Stimulated activated CD8-positive, alpha-beta memory T cell treated with anti-CD3 and anti-CD28 coated beads, Interleukin-4, amount 100 ng/mL, for 4 hours (primary cell): ENCODE measurements at places on chromosomes 5 and 9.

DNA sequence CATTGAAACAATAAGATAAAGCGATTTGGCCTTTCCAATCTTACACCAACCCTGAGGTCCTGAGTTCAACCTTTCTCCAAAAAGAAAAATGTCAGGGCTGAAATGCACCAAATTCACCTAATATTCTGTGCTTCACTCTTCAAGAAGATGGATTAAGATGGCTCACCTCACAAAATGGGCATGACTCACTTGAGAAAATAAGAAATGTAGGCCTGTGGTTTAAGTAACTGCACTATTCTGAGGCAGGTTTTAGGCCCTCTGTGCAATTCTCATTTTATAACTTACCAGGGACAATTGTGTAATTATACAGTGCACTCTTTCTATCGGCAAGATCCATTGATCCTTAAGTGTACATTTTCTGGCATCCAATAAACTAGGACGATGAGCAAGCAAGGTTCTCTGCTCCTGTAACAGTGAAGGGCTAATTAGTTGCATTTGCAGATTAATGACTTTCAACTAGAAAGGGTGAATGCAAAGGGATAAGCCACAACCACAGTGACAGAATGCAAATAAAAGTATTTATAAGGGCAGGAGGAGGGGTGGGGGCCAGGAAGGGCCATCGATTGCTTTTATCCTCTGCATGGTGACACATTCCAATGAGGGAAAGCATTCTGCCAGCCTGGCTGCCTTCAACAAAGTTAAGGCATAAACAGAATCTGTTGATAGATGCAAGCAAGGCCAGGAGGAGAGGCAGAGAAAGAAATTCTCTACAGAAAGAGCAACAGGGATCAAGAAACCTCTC, 214.5 kb downstream of the CAAP1 start:
- DNase-seq: no peak

- no peak for DNase-seq
These were observed 55.9 kb upstream of the ERCC6L2 start for GRCh38 chr9:95819636-95820035.

GRCh38 chr9:114034196-114034595, 43.9 kb downstream of the AMBP start:
- DNase-seq: no peak

DNA sequence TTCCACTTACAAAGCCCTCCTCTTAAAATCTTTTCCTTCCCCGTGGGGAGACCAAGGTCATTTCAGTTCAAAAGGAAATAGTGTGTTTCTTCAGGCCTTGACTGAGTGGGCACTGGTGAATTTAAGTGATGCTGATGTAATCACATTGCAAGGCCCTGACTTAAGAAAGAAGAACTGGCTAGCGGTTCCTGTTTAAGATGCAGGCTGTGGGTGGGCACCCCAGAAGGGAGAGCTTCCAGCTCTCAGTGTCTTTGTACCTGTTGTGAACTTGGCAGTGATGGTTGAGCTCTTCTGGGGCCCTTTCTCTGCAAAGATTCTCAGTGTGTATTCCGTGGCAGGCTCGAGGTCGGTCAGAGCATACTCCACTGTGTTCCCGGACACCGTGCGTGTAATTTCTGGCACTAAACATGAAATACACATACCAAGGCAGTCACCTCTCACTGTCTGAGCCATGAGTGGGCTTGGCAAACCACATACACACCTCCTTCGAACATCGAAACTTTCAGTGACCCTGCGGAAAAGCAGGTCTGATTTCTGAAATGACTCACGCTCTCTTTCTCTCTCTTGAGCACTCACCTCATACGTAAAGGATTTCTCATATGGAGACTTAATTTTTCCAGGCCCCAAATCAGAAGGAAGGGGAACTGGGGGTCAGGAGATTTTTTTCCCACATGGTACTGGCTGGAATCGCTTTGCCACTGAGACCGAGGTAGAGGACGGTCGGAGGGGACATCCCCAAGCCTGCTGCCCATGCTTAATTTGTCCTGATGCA, 81.9 kb downstream of the TNC start:
- DNase-seq: no peak

GRCh38 chr5:126594748-126595485, at the start of gene ALDH7A1:
Gene ALDH7A1 (minus strand): TSS chr5:126595219. CDS start chr5:126595198, 21 bp downstream.
- no peak for DNase-seq

GRCh38 chr5:42837601-42838000, 25.9 kb upstream of the SELENOP start:
- no peak for DNase-seq

- no peak for DNase-seq
These were observed 4.4 kb downstream of the GPR107 start for GRCh38 chr9:130058154-130058553.

GRCh38 chr5:61732369-61732768, 400.3 kb downstream of the ZSWIM6 start:
- DNase-seq: no peak

GRCh38 chr5:151569132-151570046, 21.7 kb downstream of the FAT2 start:
- DNase-seq: no peak

DNA sequence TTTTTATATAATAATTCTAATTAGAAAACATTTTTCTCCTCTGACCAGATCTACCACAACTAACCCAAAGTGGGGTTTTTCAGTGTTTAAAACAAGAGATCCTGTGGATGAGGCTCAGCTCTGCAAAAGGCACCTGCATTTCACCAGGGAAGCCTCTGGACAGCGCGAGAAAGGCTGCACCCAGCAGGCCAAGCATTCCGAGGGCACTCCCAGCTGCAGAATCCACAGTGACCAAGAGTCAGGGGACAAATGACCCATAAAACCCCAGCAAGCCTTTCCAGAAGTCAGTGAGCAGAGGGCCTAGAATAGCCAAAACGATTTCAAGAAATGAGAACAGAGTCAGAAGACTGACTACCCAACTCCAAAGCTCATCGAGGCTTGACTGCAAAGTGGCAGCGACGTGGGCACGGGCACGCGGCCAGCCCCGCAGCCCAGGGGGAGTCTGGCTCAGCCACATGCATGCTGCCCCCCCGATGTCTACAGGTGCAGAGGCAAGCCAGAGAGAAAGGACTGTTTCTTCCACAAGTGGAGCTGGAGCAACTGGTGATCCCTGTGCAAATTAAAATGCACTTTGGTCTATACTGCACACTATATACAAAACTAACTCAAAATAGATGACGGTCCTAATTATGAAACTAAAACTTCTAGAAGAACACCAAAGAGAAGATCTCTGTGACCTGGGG, 26.2 kb downstream of the TPPP start:
- DNase-seq: no peak

DNA sequence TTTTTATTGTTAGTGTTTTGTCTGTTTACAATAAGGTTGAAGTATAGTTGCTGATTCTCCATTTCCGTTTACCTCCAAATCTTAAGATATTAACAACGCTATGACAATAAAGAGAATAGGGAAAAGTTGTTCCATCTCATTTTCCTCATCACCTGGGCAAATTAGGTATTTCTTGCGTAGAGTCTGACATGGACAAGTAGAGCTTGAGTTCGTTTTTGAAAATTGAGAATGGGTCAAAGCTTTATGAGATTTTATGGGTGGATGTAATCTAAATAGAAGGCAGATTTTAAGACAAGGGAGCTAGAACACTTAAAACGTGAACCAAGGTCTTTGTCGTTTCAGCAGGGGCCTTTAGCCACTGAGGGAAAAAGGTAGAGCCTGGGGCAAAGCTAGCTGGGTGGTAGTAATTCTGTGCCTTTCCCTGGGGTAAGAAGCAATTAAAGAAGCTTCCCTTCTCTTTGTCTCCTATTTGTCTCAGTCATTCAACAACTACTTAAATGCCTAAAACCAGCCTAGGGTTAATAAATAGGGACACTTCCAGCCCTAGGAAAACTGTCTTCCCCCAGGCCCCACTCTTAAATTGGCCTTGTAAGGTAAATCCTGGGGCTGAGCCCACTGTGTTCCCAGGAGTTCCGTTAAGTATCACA, 551 bp upstream of the CAAP1 start:
- DNase-seq: no peak

GRCh38 chr9:18947892-18948339, 85.1 kb downstream of the SAXO1 start:
- DNase-seq: no peak

DNA sequence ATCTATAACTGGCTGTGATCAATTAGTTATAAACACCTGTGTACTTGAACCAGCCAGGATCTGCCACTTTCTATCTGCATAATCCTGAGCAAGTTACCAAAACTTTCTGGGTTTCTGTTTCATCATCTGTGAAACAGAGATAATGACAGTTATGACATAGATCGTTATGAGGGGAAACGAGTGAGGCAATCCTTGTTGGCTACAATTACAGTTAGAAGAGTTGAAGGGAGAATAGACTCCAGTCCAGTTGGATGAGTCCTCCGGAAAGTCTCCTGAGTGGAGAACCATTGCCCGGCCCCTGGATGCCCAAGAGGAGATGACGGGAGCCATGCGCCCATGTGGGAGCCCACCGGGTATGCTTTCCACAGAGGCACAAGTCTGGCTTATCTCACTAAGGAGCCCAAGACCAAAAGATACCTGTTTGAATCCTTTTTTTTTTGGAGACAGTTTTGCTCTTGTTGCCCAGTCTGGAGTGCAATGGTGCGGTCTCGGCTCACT, 4.5 kb downstream of the PDE6A start:
- DNase-seq: no peak

GRCh38 chr9:89591274-89592212, 13.3 kb upstream of the GADD45G start:
- no peak for DNase-seq

- no peak for DNase-seq
These were observed 220.4 kb downstream of the DEPDC1B start for GRCh38 chr5:60479542-60479941.

DNA sequence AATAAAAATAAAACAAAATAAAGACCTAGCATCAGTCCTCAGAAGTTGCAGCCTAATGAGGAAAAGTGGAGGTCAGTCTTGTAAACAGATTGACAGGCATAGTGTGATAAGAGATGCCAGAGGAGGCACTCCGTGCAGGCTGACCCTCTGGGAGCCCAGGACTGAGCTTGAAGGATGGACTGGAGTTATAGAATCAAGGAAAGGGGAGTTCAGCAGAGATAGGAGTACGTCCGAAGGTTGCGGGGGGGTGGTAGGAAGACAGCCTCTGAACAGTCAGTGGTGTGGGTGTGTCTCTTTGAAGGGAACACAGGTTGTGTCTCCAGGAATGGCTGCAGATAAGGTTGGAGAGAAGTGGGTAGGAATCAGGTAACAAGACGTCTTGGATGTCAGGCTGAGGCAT, 126.1 kb upstream of the CPEB4 start:
- no peak for DNase-seq
